ENCODE measurements at places on chromosomes 7 and 10.

DNA sequence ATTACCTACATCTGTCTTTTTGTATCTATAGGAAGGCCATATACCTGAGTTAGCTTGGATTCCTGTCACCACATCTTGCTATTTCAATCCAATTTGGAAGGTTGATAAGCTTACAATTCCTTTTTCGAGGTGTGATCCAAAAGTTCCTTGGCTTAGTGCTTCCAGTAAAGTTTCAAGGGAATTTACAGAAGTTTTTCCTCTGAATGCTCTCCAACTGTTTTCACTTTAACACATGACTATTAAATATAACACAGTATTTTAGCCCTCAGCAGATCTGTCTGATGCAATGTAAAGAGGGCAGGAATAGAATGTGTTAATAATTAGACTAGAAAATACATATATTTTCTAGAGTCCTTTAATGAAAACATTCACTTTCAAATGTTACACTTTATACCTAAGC, 171.4 kb downstream of the DKK1 start:
- DNase-seq, result no peak

DNA sequence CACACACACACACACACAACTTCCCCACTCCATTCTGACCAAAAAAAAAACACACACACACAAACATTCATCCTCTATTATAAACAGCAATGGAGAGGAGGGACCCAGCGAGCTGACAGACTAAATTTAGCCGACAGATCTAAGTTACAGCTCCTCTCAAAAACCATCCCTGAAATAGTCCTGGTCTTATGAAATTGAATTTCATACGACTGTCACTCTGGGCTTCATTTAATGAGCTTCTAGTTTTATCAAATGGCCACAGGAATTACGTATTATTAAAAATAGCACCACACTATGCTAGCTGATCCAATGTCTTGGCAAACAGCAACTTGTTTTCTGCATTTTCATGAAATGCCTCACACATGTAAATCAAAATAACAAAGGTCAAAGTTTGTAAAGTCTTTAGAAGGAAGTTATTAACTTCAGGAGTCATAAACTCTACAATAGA, 131.3 kb upstream of the ASAH2 start:
- DNase-seq, result no peak

DNA sequence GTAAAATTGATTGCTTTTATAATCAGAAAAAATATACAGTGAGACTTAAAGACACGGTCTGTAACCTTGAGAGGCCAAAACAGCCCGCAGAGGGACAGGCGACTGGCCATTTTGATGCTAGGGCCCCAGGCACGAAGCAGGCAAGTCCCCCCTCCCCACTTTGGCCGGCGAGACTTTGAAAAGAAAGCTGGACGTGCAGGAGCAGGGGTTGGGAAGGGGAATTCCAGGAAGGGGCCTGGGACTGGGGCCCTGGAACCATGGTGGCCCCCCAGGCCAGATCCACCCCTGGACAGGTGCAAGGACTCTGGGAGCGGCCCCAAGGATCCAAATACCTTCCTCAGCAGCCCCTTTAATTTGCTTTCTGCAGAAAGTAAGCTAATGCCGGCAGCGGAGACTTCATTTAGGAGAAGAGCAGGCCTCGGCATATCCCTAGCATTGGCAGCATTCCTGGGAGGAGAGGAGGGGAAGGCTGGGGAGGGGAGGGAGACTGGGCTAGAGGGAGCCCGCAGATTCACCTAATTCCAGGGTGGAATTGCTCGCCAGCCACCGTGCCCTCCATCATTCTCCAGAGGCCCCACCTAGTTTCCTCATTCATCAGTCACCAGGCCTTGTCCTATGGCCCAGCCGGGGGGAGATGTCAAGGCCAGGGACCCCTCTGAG, 24.9 kb upstream of the TNRC18 start:
- no peak for DNase-seq

DNA sequence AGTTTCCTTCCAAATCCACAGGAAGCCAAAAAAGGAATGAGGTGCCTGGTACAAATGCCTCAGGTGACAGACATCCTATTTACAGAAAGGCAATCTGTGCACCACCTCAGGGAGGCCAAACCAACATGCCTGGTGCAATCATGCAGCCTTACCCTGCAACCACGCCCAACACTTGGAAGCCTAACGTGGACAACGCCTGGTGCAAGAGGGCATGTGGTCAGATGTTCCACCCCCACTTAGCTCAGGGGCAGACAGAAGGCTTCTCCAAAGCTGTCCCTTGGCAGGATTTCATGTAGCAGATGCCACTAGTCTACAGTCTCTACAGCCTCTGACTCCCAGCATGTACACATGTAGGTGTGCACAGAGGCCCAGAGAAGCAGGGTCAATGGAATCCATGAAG, 89.5 kb downstream of the KCNMA1 start:
- no peak for DNase-seq

DNA sequence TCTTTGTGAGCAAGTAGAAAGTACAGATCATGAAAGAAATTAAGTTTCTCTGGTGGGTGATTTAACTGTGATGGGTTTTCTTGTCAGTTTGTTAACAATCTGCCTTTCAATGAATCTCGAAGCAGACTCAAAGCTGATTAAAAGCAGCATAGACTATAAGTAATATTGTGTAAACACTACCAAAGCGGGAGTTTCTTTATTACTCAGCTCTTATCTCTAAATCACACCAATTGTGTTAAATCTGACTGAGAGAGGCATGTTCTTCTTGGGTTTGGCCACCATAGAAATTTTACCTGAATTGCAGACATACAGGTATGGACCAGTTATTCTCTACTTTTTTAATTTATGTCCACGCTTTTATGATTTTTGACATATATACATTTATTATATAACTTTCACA, 65.2 kb downstream of the DKK1 start:
- no peak for DNase-seq

GRCh38 chr10:95906677-95907455, 909 bp upstream of the CC2D2B start:
- DNase-seq, result peak; percentile 25

- no peak for DNase-seq
Observed at GRCh38 chr10:1059902-1060301, 3.7 kb downstream of the WDR37 start.

DNA sequence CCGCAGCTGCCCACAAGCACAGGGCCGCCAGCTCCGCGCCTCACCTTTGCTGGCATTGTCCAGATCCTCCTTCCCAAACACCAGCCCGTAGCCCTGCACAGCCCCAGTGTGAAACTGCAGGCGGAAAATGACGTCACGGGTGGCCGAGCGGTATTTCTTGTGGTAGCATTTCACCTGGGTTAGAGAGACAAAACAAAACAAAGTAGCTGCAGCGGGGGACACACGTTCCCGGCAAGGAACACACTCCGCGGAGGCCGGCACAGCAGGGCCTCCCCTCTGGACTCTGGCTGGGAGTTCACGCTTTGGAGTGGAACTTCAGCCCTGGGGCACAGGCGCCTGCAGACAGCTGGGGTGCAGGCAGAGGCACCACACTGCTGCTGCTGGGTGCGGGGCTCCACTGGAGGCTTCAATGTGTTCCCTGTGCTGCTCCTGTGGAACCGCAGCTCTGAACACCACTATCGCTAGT, 181.1 kb downstream of the TNS3 start:
- no peak for DNase-seq

DNA sequence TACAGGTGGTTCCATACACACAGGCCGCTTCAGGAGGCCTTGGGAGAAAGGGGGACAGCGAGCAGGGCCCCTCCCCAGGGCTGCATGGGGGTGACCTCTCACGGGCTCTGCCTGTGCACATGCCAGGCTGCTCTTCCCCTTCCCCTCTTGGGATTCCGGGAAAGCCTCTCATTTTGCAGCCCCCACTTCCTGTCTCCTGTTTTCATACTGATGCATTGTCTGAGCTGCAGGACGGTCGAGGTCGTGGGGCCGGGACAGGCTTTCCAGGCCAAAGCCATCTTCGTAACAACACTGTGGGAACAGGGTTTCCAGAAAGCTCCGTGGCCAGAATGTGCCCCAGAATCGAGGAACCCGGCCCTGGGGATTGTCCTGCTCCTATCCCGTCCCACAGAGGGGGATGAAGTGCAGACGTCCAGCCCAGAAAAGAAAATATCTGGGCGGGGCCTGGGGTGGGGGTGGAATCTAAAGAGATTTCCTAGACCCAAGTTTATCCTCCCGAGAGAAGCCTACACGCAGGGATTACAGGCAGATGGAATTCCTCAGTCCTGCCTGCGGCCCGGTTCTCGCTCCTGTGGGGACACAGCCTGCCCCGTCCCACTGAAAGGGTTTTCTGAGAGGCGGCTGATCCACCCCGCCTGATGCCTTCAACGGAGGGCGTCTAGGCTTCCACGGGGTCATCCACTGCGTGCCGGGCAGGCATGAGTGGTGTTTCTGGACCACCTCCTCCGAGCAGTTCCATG, 29.5 kb upstream of the DNAAF5 start:
- DNase-seq, result no peak

- DNase-seq, result no peak
Observed at GRCh38 chr10:78196396-78196795, 162.7 kb downstream of the RPS24 start.

DNA sequence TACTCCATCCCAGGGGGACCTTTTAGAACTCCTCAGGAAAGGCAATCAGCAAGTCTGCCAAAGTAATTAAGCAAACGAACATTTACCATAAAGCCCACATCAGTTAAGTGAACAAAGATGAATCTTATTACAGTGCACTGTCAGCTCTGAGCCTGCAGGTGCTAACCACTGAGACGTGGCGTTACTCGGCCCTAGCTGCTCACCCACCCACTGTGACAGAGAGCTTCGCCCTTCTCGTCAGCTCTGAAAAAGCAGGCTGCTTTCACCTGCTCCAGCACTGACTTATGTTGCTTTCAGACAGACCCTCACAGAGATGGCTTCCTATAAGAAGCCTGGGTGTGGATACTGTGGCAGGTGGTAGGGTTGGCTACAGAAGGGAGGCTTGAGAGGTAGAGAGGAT, 57.7 kb upstream of the KCNIP2 start:
- no peak for DNase-seq

DNA sequence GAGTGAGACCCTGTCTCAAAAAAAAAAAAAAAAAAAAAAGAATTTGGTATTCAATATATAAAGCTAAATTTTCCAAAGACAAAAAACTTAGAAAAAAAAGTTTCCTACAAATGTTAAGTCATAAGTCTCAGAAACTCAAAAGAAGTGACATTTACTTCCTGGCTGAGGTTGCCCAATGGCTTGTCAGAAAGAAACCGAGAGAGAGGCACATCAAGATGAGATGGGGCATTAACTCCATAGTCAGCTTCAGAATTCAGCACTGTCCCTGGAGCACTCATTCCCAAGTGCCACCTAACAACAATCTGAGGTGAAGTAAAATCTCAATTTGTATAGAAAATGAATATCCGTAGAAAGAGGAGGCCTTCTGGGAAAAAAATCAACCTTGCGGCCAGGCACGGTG, 6.8 kb upstream of the SPOCK2 start:
- no peak for DNase-seq

DNA sequence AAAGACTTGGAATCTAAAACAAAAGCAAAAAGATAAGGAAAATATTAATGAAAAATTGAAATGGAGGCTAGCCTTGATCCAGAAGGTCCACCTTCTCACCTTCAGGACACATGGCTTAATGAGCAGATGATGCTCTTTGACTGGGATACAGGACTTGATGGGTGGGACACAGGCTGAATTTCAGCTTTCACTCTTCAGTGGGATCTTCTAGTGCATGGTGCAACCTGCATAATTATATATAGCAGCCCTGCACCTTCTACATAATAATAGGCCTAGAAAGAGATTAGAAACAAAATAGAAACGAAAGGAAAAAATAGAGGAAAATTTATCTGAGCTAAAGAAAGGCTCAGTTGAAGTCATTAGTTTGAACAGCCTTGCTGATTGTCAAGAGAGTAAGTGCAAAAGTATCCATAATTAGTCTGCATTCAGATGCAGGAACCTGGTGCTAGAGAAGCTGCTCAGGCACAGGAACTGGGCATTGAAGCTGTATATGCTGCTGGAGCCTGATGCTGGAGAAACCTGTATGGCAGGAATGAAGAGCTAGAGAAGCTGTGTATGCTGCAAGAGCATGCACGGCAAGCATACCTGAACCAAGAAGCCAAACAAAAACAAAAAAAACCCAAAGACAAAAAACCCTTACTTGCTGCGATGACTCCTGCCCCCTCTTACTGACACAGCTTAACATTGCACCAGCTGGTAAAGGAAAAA, 19.4 kb downstream of the MKLN1 start:
- DNase-seq, result no peak

DNA sequence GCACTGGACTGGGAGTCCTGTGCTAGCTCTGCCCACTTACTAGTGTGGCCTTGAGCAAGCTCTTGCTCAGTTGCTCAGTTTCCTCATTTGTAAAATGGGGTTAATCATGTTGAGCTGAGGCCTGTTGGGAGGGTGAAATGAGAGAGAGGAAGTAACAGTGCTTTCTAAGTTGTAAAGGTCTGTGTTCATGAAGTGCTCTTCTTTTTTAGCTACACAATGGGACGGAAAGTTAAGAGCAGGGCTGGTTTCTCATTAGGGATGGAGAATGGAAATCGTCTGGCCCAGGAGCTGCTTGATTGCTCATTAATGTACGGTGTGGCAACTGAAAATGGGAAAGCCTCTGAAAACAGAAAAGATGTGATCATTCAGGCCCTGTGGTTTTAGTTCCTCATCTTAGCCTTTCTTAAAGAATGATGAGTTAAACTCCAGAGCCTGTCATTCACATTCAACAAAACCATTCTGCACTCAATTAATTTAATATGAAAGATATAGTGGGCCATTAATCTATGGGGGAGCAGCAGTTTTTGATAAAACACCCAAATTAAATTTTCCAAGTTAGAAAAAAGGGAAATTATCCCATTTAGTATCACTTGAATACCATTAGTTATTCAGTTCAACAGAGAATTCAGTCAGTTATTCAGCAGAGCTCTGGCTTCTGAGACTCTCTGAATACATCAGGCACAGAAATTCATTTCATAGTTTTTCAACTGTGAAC, 60.5 kb downstream of the SH2D4B start:
- DNase-seq, result no peak
